Renal cortical epithelial cell (primary cell): ENCODE measurements at places on chromosomes 4 and X. TPM values are rescaled to one million over a fixed set of nuclear protein-coding genes. Genes with fewer than 3 reads are reported as not detected.

GRCh38 chrX:107787827-107788226 is 10.3 kb downstream of the NCBP2L start:
- no peak for DNase-seq

- no peak for DNase-seq
Observed at GRCh38 chr4:183766140-183766539, 107.0 kb downstream of the TRAPPC11 start.

- peak; percentile 59 for DNase-seq
Observed at GRCh38 chr4:23894021-23894420, 4.2 kb upstream of the PPARGC1A start.

STX18 gene
- 27.6 and 31.9 TPM in 2 replicates for total RNA-seq
